ENCODE measurements at places on chromosomes 5 and 9.

GRCh38 chr9:136821826-136822544 lies 14.2 kb downstream of the RABL6 start:
- DNase-seq: no peak

DNA sequence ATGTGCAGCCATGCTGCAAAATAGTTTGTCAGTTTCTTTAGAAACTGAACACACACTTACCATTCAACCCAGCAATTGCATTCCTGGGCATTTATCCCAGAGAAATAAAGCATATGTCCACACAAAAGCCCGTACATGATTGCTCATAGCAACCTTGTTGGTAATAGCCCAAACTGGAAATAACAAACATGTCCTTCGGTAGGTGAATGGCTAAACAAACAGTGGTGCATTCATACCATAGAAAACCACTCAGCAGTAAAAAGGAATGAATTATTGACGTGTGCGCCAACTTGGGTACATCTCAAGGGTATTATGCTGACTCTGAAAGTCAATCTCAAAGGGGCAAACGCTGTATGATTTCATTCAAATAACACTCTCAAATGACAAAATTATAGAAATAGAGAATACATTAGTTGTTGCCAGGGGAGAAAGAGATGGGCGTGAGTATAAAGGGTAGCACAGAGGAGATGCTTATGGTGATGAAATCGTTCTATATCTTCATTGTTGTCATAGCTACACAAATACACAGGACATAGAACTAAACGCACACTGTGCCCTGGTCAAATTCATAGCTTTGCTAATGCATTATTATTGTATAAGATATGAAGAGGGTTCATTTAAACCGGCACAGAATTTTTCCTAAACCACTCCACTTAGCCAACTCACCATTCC lies 58.2 kb downstream of the DRD1 start:
- no peak for DNase-seq

- DNase-seq: no peak
These were observed 209.7 kb downstream of the GADD45G start for GRCh38 chr9:89814340-89815040.

DNA sequence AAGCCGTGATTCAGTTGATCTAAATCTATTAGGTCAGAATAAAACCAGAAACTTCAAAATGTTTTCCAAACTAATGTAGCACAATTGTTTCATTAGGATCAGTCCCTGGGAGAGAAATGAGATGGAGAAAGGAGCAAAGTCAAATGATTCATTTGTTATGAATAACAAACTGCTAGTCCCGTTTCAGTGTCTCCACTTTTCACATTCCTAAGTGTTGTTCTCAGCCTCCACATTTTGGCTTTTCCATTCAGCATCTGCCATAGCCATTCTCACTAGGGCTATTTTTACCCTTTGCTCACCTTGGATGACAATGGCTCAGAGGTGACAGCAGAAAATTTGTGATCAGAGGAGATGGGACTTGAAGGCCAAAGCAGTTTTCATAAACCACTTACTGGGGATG lies 314.1 kb upstream of the KIF2A start:
- DNase-seq: no peak

GRCh38 chr5:67515020-67515689 lies 318.6 kb upstream of the CD180 start:
- DNase-seq: peak; percentile 47

- no peak for DNase-seq
These were observed 98.0 kb upstream of the SARDH start for GRCh38 chr9:133836001-133836758.

DNA sequence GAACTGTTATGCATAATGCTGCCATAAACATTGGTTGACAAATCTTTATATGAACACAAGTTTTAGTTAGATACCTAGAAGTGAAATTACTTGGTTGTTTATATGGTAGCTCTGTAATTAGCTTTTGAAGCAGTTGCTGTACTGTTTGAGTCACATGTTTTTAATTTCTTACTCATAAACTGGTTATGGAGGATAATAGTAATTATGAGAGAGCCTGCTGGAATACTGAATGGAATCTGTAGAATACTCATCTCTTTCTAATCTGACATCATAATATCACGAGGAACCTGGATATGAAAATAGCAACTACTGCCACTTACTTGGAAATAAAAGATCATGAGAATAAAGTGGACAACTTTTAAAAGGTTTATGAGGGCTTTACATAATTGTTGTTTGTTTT lies 509.2 kb downstream of the CETN3 start:
- DNase-seq: no peak

DNA sequence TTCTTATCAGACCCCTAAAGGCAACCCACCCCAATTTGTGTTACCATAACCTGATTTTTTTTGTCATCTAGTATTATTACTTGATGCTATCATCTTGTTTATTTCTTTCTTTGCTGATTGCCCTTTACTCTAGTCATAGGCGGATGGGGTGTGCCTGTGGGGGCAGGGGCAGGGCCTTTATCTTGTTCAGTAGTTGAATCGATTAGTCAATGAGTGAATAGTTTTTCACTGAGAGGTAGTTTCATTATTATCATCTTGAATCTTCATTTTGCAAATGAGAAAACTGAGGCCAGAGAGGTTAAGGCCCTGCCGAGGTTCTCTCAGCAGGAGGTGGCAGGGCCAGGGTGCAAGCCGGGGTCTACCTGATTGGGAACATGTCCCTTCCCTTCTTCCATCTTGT lies 9.4 kb upstream of the GM2A start:
- no peak for DNase-seq

DNA sequence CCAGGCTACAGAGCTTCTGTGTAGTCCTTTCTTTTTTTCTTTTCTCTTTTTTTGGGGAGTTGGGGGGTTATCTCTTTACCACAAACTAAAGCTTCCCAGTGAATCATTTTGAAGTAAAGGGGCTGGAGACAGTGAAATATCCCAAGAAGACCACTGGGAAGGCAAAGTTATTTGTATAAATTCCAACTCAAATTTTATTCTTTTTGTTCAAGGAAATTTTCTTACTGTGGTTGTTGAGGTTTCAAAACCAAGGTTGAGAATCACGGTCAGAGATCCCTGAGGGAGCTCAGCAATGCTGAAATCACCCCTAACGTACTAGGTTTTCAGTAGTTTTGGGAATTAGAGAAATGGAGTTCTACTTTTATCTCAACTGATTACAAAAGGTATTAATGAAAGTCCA lies 175.7 kb downstream of the ARHGEF28 start:
- DNase-seq: no peak

DNA sequence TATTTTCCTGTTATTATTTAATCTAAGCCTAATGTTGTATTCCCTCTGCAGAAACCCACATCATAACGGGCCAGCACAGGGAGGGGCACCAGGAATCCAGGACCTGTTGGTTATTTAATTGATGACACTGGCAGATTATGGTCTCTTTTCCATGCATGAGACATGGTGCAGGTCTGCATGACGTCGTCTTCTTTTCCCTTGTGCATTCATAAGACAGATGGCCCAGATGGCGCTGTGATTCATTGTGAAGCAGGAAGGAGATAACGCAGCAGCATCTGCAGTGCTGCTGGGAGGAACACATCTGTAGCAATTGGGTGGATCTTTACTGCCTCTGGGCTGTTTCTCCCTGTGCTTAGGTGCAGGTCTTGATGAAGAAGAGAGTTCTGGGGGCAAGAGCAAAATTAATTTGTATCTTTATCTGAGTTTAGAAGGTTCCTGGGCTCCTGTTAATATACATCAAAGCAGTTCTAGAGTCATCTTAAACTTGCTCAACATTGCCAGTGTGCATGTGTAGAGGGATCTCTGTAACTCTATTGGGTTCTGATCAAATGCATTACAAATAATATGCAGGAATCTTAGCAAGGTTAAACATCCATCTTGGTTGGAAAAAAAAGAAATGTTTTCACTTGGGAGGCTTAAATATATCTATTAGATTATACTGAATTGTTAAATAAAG lies 176.1 kb downstream of the PCSK1 start:
- DNase-seq: no peak

- no peak for DNase-seq
These were observed 9.1 kb upstream of the ZBTB34 start for GRCh38 chr9:126851286-126851880.

DNA sequence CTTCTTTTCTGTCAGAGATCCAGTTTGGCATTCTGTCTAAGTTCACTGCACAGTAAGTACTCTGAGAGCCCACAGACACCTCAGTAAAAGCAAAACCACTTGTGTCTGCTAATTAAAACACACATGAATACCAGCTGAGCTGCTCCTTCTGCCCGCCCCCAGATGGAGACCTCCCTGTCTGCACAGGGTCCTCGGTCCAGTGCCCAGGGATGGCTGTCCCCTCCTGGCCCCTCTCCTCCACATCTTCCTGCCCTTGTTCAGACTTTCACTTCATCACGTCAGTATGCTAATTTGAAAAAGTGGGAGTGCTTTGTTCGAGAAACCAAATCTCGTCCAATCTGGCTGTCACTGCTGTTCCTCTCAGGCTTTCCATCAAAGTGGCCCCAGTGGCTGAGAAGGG lies 43.5 kb downstream of the LIX1 start:
- DNase-seq: no peak

DNA sequence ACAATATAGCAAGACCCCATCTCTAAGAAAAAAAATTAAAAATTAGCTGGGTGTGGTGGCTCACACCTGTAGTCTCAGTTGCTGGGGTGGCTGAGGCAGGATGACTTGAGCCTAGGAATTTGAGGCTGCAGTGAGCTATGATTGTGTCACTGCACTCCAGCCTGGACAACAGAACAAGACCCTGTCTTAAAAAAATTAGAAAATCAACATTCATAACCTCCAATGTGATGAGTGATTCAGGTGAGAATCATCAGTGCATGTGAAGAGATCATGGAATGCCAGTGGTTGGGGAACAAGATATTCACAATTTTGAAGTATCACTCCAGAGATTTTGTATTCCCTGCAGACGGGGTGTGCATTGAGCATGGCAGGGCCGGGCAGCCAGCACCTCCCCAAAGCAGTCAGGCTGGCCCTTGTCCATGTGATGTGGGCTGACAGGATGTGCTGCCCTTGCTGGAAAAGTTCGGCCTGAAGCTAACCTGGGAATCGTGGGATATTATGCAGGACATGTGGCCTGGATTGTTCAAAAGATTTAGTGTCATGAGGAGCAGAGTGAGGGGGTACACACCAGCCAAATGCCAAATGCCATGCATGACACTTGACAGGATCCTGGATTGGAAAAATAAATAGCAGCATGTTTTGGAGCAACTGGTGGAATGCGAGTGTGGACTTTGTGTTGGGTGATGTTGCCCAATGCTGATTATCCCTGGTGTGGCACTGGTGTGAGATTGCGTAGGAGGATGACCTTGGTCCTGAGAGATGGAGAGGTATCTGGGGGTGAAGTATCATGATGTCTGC lies 189.0 kb downstream of the RGS3 start:
- DNase-seq: no peak

DNA sequence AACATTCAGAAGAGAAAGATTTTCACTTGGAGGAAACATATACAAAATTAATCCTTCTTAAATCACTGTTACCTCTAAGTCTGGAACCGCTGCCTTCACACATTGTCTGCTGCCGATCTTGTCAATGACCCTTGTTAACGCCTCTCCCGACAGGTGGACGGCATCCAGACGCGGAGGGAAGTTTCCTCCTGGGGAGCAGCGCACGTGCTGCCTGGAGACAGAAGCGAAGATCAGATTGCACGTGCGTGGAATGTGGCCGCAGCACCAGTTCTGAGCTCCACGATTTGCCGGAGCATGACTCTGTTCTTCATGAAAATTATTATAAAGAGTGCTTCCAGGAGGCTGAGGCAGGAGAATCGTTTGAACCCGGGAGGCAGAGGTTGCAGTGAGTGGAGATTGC lies 183.6 kb upstream of the IRX4 start:
- no peak for DNase-seq

GRCh38 chr9:96232164-96232538 lies 69.8 kb downstream of the HSD17B3 start:
- no peak for DNase-seq

GRCh38 chr5:141735823-141736222 lies 53.8 kb upstream of the ARAP3 start:
- no peak for DNase-seq

DNA sequence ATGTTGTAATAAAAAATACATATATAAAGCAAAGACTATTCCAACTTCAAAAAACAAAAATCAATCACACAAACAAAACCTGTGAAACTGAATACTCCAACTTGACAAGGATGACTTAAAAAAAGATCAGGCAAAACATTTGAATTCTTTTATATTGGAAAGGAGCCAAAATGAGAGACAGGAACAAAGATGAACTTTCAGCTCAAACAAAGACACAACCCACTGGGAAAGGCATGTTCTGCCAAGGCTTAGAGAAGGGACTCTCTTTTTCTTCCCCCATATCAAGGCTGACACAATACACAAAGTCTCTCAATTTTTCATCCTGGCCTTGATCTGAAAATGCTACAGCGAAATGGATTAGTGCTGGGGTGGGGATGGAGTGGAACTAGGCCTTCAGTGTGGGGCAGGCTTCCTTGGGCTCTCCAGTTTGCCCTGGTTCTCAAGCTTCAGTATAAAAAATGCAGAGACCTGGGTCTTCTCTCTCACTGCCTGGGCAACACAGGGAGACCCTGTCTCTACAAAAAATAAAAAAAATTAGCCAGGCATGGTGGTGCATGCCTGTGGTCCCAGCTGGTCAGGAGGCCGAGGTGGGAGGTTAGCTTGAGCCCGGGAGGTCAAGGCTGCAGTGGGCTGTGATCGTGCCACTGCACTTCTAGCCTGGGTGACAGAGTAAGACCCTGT lies 11.6 kb upstream of the FAM169A start:
- no peak for DNase-seq

GRCh38 chr5:318341-318897 lies 3.1 kb upstream of the AHRR start:
- no peak for DNase-seq

GRCh38 chr9:114486205-114486963 lies 18.9 kb downstream of the WHRN start:
- DNase-seq: no peak

DNA sequence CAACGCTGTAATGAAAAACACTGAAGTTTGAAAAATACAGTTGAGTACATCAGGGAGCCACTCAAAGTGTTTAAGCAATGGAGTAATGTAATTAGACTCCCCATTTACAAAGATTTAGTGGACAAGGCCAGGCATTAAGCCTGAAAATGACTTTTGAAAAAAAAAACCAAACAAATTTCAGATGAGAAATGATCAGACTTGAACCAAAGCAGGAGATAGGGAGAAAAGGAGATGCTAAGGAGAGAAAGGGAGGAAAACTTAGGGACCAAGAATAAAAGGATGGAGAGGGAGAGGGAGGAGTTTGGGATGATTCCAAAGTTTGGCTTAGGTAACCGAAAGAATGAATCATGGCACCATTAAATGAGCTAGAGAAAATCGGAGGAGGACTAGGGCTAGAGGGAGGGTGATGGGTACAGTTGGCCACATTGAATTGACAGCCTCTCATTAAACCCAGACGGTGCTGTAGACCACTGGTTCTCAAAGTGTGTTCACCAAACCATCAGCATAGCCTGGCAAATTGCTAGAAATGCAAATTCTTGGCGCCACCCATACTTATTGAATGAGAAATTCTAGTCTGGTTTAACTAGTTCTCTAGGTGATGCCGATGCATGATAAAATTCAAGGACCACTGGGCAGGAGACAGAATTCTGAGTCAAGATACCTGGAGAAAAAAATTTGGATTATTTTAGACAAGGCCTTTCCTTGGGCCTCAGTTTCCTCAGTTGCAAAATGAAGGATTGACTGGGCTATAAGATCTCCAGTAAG lies 6.2 kb upstream of the CPEB4 start:
- no peak for DNase-seq

Measured in stimulated activated CD8-positive, alpha-beta memory T cell treated with anti-CD3 and anti-CD28 coated beads, Interleukin-7, amount 100 ng/mL, for 48 hours (primary cell).